ENCODE measurements at places on chromosomes 5 and 9.

DNA sequence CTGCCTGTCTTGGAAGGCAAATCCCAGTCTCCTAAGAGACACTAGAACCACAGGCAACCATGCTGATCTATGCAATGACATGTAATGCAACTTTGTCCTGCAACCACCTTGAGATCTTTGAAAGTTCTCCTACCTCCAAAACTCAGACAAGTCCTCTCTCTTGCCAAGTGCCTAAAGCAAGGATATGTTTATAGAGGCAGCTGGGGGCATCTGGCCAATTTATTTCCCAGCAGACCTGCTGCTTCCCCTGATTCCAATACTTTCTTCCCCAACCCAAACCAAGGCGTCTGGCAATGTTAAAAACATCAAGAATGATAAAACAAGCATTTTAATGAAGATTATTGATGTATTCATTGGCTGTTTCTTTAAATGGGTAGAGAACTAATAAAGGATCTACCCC is 138.4 kb downstream of the DOCK8 start:
- no peak for DNase-seq

DNA sequence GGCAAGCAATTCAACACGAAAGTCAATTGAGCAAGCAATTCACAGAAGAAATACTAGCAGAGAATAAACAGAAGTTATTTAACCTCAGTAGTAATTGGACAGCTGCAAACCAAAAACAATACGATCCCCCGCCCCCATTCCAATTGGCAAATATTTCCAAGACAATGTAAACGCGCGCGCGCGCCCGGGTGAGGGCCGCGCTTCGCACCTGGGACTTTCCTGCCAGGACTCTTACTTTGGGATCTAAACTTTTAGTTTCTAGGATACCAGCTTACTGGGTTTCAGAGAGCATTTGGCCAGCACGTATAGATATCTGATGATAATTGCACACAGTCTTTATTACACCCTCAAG is 8.6 kb downstream of the RUFY1 start:
- peak; percentile 11 for DNase-seq

- DNase-seq = no peak
Measured at GRCh38 chr5:133562554-133562953, 49.8 kb downstream of the FSTL4 start.

DNA sequence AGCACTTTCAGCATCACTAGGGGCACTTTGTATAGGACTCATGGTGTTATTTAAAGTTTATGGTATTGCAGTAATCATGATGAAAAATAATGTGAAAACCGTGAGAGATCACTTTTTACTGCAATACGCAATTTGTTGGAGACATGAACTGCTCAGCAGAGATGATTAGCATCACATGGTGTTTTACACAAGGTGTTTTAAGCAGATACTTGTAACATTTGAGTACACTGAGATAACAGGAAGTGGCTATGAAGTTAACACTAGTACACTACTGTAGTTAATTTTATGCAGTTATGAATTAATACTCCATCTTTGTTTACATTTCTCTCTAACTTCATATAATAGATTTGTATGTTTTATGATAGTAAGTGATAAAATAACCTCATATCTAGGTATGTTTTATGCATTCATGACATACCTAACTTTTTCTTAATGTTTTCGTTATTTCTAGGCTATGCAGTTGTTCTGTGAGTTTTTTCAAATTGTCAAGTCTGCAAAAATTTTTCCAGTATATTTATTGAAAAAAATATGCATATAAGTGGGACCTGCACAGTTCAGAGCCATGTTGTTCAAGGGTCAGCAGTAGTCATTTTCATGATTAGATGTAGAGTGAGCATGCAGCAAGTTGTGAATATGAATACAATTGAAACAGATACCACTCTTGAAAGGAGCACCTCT is 13.0 kb downstream of the SUB1 start:
- no peak for DNase-seq

- DNase-seq = no peak
Measured at GRCh38 chr9:1532171-1532570, 482.0 kb downstream of the DMRT2 start.

GRCh38 chr5:167657016-167657415 is 634.4 kb upstream of the WWC1 start:
- no peak for DNase-seq

DNA sequence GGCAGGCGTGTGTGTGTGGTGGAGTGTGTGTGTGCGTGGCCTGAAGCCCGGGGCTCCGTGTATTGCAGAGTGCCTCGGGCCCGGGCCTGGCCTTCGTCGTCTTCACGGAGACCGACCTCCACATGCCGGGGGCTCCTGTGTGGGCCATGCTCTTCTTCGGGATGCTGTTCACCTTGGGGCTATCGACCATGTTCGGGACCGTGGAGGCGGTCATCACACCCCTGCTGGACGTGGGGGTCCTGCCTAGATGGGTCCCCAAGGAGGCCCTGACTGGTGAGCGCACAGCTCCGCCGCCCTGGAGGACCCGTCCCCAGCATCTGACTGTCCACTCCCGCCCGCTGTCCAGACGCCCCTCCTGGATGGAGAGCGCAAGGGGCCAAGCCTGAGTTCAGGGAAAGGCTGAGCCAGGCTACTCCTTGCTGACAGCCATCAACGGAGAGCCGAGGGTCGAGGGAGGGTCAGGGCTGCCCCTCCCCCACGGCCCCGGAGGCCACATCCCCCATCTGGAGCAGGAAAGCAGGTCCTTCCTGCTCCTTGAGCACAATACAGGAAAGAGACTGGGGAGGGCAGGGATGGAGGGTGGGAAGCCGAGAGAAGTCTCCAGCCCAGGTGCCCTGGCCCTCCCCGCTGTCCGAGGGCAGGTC is 18.4 kb downstream of the SLC6A18 start:
- DNase-seq = no peak

GRCh38 chr9:86405926-86406325 is 51.7 kb upstream of the TUT7 start:
- DNase-seq = peak; percentile 47

- no peak for DNase-seq
Measured at GRCh38 chr5:170960567-170960966, 98.7 kb downstream of the RANBP17 start.

DNA sequence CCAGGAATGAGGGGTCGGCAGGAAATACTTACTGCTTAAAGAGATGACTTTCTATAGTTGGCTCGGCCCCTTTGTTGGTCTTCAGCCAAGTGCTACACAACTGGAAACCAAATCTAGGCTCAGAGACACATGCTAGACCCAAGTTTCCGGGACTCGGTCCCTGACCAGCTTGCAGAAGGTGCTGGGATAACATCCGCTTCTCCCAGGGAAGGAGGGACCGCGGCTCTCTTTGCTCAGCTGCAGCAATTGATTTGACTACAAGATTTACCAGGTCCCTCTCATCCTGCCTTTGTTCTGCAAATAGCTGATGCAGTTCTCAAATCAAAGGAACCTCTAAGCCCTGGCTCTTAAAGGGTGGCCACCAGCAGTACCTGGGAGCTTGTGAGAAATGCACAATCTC is 314.7 kb downstream of the MLLT3 start:
- no peak for DNase-seq

GRCh38 chr5:91162534-91163381 is 220.4 kb downstream of the ARRDC3 start:
- peak; percentile 76 for DNase-seq

DNA sequence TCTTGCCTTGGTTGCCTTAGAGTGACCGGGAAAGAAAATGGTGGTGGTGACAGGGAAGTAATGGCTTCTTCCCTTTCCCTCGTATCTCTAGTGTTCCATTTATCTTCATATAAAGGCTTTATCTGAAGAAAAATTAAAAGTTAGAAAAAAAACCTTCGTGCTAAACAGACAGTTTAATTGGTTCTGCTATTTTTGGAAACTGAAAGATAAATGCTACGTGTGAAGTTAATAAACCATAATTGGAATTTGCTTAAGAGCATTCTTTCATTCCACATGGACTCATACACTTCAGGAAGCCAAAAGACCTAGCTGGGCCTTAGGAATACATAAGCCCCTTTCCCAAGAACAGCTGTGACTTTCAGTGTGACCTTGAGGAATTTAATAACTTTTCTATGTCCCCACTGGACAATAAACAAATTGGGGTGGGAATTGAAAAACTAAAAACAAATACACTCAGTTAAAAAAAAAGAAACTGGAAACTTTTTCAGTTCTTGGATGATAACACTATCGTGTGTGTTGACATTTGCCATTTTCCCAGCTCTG is 818.8 kb upstream of the WWC1 start:
- DNase-seq = no peak

DNA sequence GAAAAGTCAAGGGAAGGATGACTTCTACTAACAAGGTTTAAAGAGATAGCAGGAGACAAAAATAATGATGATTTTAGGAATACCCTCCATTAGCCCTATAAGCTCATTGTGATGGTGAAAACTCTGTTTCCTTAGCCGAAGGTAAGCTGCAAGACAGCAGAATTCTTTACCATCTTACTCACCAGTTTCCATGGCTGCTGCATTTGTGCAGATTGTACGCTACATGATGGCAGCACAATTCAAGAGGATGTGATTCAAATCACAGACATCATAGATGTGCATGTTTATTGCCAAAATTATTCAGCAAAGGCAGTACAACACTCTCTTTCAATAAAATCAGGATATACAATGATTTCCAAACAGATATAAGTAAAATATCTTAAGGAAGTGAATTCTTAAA is 175.6 kb downstream of the SPATA31D1 start:
- DNase-seq = no peak

GRCh38 chr9:95509851-95510708 is 6.7 kb downstream of the PTCH1 start:
- DNase-seq = no peak

DNA sequence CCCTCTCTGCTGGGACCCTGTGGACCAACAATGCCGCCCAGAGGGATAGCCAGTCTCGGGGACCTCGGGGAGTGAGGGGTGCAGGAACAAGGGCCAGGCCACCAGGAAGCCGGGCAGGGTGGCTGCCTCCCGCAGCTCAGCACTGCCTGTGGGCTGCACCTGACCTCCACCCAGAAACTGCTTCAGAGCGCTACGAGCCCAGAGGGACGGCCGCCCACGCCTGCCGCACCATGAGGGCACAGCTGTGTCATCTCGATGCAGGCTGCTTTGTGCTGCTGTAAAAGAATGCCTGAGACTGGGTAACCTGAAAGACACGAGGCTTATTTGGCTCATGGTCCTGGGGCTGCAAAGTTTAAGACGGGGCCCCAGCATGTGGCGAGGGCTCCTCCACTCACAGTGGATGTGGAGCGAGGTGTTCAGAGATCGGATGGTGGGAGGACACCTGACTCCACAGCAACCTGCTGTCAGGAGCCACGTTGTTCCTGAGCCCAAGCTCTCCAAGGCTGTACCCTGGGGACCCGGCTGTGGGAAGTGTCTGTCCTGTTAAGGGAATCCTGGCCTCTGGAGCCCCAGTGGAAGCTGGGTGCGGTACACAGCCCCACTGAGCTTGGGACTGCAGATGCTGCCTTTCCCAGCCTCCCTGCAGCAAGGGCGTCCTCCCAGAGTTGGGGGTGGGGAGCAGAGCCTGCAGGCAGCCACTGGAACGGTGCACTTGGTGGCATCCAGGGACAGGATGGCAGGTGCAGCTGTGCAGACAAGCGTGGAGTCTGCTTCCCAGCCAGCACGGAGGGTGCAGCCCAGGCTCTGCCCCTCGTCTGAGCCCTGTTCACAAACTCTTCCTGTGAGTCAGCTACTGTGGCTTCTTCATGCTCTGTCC is 11.8 kb upstream of the ZDHHC11 start:
- DNase-seq = no peak

DNA sequence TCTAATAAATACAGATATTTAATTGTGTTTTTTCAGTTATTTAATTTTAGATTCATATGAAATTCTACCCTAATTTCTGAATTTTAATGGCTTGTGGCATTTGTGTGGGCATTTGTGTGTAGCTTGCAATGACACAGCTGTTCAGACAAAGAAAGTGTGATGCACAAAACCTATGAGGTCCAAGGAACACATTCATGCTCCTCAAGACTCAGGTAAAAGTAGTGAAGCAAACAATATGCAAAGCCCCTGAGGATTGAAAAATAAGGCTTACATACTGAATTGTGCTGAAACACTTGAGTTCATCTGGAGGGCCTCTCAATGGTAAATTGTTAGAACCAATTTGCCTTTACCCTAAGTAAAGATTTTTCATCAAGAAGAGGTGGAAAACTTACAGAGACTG is 28.1 kb downstream of the IL7R start:
- no peak for DNase-seq

DNA sequence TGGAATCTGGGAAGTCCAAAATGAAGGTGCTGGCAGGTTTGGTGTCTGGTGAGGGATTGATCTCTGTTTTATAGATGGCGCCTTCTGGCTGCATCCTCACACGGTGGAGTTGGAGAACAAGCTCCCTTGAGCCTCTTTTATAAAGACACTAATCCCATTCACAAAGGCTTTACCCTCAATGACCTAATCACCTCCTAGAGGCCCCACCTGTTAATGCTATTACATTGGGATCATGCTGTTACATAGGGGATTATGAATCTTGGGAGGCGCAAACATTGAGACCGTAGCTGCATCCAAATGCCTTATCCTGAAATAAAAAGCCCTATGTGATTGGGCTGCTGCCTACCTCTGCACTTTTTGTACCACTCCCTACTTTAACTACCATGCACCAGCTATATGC is 197.1 kb upstream of the HMHB1 start:
- no peak for DNase-seq

GRCh38 chr5:134055015-134055414 is 50.2 kb upstream of the VDAC1 start:
- DNase-seq = no peak

DNA sequence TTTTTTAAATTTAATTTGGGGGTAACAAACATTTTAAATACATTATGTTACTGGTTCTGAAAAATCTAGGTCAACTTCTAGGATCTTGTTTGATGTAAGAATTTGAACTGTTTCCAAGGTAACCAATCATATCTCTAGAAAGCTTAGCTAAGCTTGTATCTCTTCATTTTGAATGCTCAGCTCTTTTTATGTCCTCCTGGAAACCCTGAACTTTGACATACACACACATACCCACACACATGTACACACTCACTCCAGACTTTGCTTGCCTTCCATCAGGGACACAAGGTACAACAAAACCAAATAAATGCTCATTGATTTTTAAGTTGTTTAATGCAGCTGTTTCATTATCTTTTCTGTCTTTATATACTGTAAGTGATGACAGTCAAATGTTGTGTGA is 178.5 kb downstream of the RAB3C start:
- no peak for DNase-seq

GRCh38 chr5:176854164-176854563 is 43.8 kb downstream of the UNC5A start:
- no peak for DNase-seq

DNA sequence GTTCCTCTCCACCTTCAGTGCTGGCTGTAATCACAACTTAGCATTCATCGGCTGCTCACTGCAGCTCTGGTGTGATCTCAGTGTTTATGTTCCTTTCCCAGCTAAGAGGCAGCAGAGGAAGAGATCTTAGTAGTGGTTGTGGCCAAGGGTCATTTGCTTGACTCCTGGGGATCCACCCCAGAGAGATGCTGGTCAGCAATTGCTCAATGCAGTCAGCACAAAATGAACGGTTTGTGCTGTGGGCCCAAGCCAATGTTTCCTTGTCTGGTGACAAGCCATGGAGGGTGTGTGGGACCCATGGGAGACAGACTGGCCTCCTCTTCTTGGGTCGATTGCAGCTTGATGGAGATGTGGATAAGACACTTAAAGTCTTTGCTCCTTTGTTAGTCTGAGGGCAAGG is 16.1 kb upstream of the FRMD3 start:
- no peak for DNase-seq

- no peak for DNase-seq
Measured at GRCh38 chr9:79633558-79633957, 61.8 kb downstream of the TLE4 start.

- no peak for DNase-seq
Measured at GRCh38 chr9:89177944-89178829, at the start of gene SHC3. TSS of gene SHC3 (minus strand) at chr9:89178818. CDS start at chr9:89178460, 358 bp downstream.

All from stimulated activated CD4-positive, alpha-beta T cell treated with anti-CD3 and anti-CD28 coated beads, Interleukin-4, amount 100 ng/mL, for 24 hours (primary cell).